HEK293T (cell line): ENCODE measurements at places on chromosomes 16 and 17.
A peak's percentile ranks its signal among the peaks of the same experiment; 100 is the strongest.

DNA sequence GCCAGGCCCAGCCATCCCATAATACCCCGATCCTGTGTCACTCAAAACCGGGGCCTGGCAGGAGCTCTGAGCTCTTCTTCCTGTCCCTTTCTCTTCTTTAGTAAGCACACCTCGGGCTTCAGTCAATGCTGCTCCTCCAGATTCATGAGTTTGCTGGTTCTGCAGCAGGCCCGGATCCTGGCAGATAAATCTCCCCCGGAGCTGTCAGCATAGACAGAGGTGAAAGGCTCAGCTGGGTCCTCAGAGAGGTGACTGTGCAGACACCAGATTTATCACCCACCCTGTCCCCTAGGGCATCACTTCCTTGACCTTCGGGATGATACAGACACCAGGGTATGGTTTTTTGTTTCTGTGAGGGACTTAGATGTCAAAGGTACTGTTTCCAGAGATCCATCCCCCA lies 242.5 kb upstream of the N4BP1 start:
- no peak for DNase-seq

DNA sequence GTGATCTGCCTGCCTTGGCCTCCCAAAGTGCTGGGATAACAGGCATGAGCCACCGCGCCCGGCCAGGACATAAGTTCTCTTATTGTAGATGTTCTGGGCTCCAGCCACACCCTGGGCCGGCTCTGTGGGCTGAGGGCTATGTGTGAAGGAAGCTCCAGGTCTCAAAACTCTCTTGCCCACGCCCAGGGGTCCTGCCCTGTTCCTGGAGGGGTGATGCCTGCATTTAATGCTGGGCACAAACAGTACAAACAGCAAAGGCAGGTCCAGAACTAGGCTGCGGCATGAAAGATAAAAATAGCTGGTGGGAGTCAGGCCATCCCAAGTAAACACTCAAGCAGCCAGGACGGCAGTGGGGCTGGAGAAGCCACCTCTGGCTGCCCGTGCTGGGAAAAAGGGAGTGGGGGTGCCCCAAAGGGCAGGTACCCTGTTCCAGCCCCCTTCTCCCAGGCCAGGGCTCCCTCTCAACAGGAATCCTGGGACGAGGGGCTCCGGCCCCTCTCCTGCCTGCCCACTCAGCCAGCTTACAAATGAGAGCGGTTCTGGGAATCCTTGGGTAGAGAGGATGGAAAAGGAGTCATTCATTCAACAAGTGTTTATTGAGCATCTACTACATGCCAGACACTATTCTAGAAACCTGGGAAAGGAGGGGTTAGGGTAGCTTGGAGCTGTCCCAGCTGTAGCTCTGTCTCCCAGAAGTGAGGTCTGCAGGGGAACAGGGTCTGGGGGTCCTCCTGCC lies 4.6 kb downstream of the TRIM47 start:
- DNase-seq: no peak

GRCh38 chr17:34979650-34980352 lies 511 bp upstream of the LIG3 start:
- no peak for DNase-seq

- no peak for DNase-seq
Observed at GRCh38 chr17:62816282-62816839, 8.2 kb upstream of the MARCHF10 start.

DNA sequence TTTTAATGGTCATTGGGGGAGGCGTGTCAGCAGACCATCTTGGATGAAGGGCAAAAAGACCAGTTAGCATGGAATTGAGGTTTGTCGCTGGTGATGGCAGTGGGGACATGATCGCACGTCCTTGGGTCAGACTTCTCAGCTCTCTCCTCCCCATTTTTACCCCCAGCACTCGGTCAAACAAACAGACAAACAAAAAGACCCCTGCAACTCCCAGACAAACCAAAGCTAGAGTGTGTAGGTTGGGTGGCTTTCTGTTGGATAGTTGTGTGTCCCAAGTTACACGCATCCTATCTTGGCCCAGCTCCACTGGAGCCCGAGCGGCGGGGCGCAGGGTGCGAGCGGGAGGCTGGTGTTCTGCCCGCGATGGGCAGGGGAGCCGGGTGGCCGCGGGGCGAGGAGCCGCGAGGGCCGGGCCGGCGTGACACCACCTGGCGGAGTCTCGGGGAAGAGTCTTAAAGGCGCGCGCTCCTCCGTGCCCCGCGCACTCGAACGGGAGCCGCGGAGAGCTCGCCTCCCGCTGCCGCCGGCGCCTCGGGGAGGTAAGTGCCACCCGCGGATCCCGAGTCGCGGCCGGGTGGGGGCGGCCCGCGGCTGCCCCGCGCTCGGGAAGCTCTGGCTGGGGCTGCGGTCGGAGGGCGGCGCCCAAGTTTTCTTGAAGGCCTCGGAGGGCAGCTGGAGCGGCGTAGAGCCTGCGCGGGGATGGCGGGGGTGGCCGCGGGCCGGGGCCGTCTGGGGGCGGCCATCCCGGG lies 18.5 kb upstream of the NTN1 start:
- peak; percentile 70 for DNase-seq

GRCh38 chr17:43444223-43445008 lies 39.4 kb upstream of the DHX8 start:
- DNase-seq: no peak

GRCh38 chr16:31439519-31439918 lies 3.1 kb downstream of the ZNF843 start:
- DNase-seq: no peak

GRCh38 chr17:57370037-57370581 lies 113.8 kb downstream of the MSI2 start:
- no peak for DNase-seq

- peak; percentile 61 for DNase-seq
Observed at GRCh38 chr16:88650749-88651275, at the start of gene CYBA. TSS of gene CYBA (minus strand) at chr16:88651053. CDS start at chr16:88651013, 40 bp downstream.

GRCh38 chr16:69469807-69470561 lies 45.6 kb downstream of the CYB5B start:
- DNase-seq: no peak

GRCh38 chr16:77499373-77500285 lies 64.8 kb upstream of the ADAMTS18 start:
- DNase-seq: peak; percentile 27

- no peak for DNase-seq
Observed at GRCh38 chr16:19861811-19862327, 22.8 kb downstream of the GPRC5B start.

- no peak for DNase-seq
Observed at GRCh38 chr17:81402981-81403467, 7.8 kb downstream of the BAHCC1 start.

GRCh38 chr17:30559656-30560055 lies 82.4 kb downstream of the GOSR1 start:
- no peak for DNase-seq

GRCh38 chr17:52147872-52148271 lies 10.6 kb downstream of the CA10 start:
- DNase-seq: no peak

- DNase-seq: no peak
Observed at GRCh38 chr17:29645515-29646051, 22.9 kb upstream of the CORO6 start.
